Stimulated activated CD4-positive, alpha-beta T cell treated with anti-CD3 and anti-CD28 coated beads, Interleukin-1b, Interleukin-23, amount 100 ng/mL, for 4 hours (primary cell): ENCODE measurements at places on chromosomes 16 and 17.

DNA sequence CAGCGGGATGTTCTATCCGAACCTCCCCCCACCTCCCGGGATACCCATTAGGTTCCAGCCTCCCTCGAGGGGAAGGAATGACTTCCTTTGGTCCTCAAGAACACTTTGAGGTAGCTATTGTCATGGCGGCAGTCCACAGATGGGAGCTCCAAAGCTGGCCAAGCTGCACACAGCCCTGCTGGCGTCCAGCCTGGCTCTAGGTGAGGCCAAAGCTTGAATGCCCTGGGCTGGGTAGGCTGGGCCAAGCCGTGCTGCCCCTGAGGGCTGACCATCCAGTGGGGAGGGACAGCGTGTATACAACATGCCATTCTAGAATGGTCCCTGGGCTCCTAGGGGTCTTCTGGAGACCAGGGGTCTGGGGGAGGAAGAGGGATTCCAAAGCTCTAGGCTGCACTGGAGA lies 43.5 kb downstream of the PEMT start:
- no peak for DNase-seq

DNA sequence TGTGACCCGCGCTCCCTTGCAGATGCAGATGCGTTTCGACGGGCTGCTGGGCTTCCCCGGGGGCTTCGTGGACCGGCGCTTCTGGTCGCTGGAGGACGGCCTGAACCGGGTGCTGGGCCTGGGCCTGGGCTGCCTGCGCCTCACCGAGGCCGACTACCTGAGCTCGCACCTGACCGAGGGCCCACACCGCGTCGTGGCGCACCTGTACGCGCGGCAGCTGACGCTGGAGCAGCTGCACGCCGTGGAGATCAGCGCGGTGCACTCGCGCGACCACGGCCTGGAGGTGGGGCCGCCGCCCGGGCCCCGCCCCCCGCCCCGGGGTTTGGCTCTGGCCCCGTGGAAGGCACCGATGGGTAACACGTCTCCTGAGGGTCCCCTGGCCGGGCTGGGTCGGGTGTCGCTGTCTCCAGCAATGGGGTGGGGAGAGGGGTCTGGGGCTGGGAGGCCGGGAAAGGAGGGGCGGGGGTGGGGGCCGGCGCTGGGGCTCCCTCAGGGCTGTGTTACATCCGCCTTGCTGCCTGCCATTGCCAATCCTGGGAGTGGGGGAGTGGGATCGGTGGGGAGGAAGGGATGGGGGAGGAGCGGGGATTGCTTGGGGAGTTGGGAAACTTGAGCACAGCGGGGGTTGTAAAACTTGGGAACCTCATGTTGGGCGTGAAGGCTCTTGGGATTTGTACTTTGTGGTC lies 737 bp downstream of the NUDT16L1 start:
- DNase-seq = peak; percentile 12

- no peak for DNase-seq
These were observed 269.9 kb downstream of the SHISA9 start for GRCh38 chr16:13171313-13171712.

- no peak for DNase-seq
These were observed 363.9 kb upstream of the TNRC6C start for GRCh38 chr17:77594416-77595209.

DNA sequence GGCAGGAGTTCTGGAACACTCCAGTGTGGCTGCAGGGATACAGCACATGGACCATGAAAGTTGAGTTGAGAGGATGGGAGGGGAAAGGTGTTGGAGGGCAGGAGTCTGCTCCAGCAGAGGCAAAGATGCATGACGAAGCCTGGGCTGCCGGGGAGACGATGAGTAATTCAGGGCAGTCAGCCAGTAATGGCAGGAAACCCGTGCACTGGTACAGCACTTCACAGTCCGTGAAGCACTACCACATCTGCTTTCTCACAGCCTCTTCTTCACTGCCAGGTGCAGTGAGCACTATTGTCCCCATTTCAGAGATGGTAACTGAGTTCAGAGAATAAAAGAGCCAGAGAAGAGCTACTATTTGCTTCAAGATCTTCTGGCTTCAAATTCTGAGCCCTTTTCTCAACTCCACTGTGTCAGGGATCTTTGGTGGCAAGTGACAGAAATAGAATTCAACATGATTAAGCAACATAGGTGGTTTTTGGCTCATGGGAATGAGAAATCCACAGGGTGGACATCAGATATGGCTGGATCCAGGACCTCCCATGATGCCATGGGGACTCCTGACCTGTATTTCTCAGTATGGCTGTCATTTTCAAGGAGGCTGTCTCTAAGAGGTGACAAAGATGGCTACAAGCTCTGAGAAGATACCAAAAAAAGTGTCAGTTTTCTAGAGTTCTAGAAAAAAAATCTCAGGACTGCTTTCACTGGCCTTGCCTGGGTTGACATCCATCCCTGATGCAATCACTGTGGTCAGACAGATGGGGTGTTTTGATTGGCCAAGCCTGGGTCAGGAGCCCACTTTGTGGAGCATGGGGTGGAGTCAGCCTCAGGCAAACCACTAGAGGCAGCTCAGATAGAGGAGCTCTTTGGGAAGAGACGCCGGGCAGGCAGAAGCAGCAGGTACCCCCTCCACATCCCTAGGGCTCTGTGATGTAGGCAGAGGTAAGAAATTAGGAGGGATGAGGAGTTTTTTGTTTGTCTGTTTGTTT lies 24.7 kb downstream of the IL21R start:
- peak; percentile 55 for DNase-seq

- DNase-seq = no peak
These were observed 34.1 kb downstream of the CNTNAP4 start for GRCh38 chr16:76311260-76311659.

- no peak for DNase-seq
These were observed 378.7 kb upstream of the ZFHX3 start for GRCh38 chr16:73426433-73427160.

DNA sequence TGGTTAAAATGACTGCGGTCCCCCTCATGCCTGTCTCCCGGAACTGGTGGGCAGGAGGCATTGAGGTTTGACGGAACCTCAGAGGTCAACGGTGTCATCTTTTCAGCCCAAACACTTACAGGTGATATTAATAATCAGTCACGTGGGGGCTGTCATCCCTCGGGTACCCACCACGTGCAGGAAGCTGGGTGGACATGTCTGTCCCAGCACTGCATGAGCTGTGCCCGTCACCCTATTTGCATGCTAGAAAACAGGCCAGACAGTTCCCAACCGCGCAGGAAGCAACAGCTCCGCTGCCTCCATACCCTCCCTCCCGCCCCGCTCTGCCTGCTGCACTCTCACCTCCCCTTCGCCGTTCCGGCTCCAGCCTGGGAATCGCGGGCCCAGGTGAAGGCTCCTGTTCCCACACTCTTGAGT lies 1.4 kb downstream of the SYNGR3 start:
- DNase-seq = no peak

- DNase-seq = no peak
These were observed 23.7 kb downstream of the ALOX15 start for GRCh38 chr17:4617590-4618351.

DNA sequence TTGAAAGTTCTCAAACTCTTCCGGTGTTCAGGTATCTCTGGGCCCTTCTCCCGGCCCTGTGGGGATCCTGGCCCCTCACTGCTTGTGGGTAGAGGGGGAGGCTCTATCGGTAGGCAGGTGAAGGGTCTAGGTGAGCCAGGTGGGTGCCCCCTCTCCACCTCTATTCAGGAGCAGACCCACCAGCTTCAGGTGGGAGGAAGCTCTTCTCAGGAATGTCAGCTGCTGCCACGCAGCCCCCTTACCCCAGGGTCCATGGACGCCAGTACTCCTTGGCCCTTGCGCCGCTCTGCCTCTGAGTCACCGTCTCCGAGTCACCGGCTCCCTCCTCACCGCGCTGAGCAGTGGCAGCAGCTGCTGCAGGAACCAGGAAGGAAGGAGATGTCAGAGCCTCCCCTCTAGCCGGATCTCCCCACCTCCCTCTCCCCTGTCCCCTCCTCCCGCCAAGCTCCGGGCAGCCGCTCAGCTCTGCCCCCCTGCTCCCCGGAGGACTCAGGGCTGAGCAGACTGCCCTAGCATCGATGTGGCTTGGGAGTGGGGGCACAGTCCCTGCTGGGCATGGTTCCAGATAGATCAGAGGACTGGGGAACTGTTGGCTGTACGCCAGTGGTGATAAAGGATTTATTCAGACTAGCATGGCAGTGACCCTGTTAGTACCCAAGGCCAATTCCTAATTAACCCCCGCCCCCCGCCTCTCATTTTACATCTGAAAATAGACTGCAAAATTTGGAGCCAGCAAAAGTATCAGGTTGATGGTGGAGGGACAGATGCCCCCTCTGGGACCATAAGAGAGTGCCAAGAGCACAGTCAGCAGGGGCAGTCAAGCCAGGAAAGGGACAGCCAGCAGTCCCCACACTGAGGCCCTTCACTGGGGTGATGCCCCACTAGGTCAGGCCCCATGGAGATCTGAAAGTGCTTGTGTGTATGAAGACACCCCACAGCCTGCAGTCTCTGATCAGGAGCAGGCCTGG lies at the start of gene OSBPL7:
OSBPL7 (minus strand) TSS at position 371 of the 968 bp plus-strand sequence. CDS start 1,516 bp downstream, outside the sequence.
- peak; percentile 52 for DNase-seq

- DNase-seq = no peak
These were observed 34.0 kb downstream of the WSB1 start for GRCh38 chr17:27327871-27328270.

- DNase-seq = no peak
These were observed 1.6 kb downstream of the SPEM2 start for GRCh38 chr17:7426896-7427489.

DNA sequence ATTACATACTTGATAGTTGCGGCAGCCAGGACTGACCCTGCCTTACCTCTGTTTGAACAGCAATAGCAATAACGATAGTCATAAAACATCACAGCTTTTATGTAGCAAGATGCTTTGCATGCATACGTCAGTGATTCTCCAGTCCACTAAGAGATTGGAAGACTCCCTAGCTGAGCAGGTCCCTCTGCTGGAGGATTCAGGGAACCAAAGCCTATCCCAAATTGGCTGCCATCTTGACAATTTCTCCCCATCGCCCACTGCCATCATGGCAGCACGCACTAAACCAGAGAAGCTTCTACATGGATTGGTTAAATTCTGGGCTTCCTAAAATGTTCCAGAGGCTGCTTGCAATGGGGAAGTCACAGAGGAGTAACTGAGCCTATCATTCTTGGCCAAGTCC lies 360.6 kb upstream of the XYLT1 start:
- no peak for DNase-seq

- no peak for DNase-seq
These were observed 9.8 kb upstream of the TMEM92 start for GRCh38 chr17:50264263-50265113.

GRCh38 chr16:56413381-56413780 lies 12.0 kb downstream of the AMFR start:
- no peak for DNase-seq

DNA sequence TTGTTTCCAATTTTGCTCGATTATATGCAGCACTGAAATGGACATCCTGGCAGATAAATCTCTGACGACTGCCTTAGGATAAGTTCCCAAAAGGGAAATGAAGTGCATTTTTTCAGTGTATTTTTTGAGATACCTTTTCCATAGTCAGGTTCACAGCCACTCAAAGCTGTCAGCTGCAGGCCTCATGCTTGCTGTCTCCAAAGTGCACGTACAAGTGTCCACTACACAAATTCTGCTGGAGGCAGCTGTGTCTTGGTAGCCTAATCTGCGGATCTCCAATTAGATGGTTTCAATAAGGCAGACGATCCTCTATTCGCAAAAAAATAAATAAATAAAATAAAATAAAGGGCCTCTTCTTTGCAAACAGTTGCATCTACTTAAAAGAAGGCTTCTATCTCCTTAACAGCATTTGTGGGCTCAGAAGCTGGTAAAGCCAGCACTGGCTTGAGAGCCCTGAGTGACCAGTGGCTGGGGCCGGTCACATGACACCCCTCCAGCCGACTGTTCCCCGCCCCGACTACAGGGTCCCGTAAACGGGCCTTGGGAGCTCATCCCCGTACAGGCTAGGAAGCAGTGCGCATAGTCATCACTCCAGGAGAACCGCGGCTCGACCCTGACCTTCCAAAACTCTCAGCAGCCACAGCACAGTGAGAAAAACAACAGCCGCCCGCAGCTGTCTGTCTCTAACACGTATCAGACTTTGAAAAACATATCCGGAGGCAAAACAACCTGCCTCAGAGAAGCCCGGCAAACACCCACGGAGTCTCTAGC lies 18.8 kb downstream of the RPH3AL start:
- no peak for DNase-seq

DNA sequence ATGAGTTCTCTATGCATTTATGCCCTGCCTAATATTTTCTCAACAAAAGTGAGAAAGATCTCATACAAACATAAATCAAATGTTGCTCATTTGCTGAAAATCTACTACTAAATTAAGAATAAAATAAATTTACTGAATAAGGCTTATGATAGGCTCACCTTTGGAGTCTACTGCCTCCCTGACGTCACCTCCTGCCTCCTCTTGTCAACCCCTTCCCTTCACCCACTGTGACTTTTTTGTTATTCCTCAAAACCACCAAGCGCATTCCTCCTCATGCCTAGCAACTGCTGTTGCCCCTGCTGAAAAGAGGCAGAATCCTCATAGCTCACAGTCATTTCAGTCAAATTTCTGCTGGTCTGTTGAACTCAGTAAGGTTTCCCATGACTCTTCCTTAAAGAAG lies 2422.2 kb downstream of the TP53TG3F start:
- DNase-seq = no peak

DNA sequence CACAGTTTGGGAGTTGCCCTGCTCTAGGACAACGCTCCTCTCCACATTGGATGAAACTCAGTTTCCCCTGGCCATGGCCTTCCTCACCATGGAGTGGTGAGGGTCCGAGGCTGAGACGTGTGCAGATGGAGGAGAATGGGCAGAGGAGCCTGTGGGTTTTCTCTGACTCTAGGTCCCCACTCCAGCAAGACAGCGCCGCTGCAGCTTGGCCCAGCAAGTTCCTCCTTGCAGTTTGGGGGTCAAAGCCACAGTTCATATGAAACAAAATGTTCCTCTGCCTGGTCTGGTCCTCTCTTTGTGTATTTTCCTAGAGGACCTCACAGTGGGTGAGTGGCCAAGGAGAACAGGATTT lies 2.3 kb downstream of the C16orf54 start:
- no peak for DNase-seq

- no peak for DNase-seq
These were observed 54.8 kb upstream of the BCAR1 start for GRCh38 chr16:75306099-75306762.
